ENCODE measurements at places on chromosomes 2 and 18.

GRCh38 chr2:190838492-190838910 is 42.1 kb upstream of the GLS start:
- no peaks in the 10 kb centered on the region for H3K27me3 ChIP-seq
- no peak overlapping the region for H3K27ac ChIP-seq
- no peaks in the 10 kb centered on the region for H3K36me3 ChIP-seq
- DNase-seq: no peak
- no peak overlapping the region for H3K4me3 ChIP-seq
- peaks cover 5% of the 10 kb centered on the region for H3K4me1 ChIP-seq

- no peaks in the 10 kb centered on the region for H3K36me3 ChIP-seq
- H3K4me1 ChIP-seq: peaks cover 12% of the 10 kb centered on the region
- no peak overlapping the region for H3K4me3 ChIP-seq
- no peak for DNase-seq
- no peaks in the 10 kb centered on the region for H3K27me3 ChIP-seq
- H3K27ac ChIP-seq: no peak overlapping the region
Measured at GRCh38 chr2:24913911-24914310, 6.1 kb downstream of the ADCY3 start.

DNA sequence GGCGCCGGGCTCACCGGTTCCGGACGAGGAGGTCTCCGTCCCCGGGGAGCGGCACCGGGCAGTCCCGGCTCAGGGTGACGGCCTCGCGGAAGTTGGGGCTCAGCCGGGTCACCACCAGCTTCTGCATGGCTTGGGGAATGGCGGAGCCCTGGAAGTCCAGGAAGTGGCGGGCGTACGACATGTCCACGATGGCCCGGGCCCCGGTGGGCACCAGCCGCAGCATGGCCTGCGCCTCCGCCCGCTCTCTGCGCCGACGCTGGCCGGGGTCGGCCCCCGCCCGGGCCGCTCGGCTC is 157 bp downstream of the PTGR3 start:
- peak overlapping the region; percentile 98 for H3K27ac ChIP-seq
- peak overlapping the region; percentile 76 for H3K4me3 ChIP-seq
- peak; percentile 89 for DNase-seq
- no peaks in the 10 kb centered on the region for H3K36me3 ChIP-seq
- H3K4me1 ChIP-seq: peaks cover 67% of the 10 kb centered on the region

- peak; percentile 35 for DNase-seq
- no peaks in the 10 kb centered on the region for H3K27me3 ChIP-seq
- H3K27ac ChIP-seq: no peak overlapping the region
- H3K4me1 ChIP-seq: no peaks in the 10 kb centered on the region
Measured at GRCh38 chr2:100182494-100183361, 40.3 kb upstream of the AFF3 start.

All from left lung (tissue), 14 donors.